ENCODE measurements at places on chromosomes 5 and 9.

DNA sequence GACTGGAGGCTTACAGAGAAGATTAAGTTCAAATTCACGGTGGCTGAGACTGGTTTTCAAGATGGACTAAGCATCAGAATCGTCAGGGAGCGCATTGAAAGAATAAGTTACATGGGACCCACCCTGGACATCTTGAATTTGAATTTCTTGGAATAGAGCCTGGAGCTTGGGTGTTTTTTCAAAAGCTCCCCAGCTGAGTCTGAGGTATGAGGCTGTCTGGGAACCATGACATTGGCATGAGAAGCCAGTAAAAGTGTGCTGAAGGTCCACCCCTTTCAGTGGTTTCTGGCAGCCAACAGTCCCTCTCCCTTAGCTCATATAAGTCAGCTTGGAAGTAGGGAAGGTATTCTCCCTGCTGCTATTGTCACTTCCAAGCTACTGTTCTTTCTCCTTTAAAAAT lies 97.8 kb downstream of the MAST4 start:
- DNase-seq = no peak

DNA sequence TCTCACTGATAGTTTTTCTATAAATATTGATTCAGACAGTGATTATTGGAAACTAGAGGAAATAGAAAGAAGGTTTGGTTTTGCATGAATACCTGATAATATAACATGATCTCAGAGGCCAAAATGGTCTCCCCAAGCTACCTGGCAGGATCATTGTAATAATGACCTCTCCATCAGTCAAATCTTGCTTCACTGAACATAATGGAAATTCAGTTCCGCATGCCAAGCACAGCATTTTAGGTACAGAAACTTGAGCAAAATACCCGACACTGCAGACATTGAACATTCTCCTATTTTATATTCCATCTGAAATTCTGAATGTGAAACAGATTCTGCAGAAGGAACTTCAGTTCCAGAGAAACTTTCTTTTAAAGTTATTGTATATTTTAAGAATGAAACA lies 9.1 kb upstream of the TBC1D2 start:
- DNase-seq = no peak

- peak; percentile 68 for DNase-seq
These were observed 15.0 kb downstream of the TENT4A start for GRCh38 chr5:6728011-6728794.

GRCh38 chr9:137031904-137032640 lies at the start of gene FUT7:
Gene FUT7 (minus strand): TSS chr9:137032088. CDS start chr9:137031991, 97 bp downstream.
- DNase-seq = no peak

GRCh38 chr5:111447822-111448221 lies 64.5 kb downstream of the STARD4 start:
- no peak for DNase-seq

- no peak for DNase-seq
These were observed 164.1 kb upstream of the ZNF618 start for GRCh38 chr9:113712053-113712452.

- no peak for DNase-seq
These were observed 1381.8 kb downstream of the EFNA5 start for GRCh38 chr5:106288979-106289378.

- DNase-seq = no peak
These were observed at the start of gene RIGI for GRCh38 chr9:32526041-32526706. Gene RIGI (minus strand): TSS chr9:32526196. CDS start chr9:32526166, 30 bp downstream.

DNA sequence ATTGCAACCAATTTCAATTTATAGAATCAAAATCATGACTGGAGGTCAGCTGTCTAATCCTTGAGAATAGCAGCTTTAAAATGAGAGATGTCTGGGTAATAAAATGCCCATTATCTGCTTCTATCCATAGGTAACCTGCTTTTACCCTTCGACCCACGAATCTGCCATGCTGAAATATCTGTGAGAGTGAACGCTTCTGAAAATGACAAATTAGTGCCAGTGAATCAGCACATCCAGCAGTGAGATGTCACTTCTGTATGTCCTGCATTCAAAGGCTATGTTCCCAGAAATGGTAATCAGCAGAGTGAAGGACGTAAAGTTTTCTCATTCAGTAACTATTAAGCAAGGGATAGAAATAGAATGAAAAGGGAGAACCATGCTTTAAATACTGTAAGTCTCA lies 532.4 kb upstream of the ITGA1 start:
- DNase-seq = no peak

- DNase-seq = no peak
These were observed 89.1 kb downstream of the NMUR2 start for GRCh38 chr5:152315942-152316341.

DNA sequence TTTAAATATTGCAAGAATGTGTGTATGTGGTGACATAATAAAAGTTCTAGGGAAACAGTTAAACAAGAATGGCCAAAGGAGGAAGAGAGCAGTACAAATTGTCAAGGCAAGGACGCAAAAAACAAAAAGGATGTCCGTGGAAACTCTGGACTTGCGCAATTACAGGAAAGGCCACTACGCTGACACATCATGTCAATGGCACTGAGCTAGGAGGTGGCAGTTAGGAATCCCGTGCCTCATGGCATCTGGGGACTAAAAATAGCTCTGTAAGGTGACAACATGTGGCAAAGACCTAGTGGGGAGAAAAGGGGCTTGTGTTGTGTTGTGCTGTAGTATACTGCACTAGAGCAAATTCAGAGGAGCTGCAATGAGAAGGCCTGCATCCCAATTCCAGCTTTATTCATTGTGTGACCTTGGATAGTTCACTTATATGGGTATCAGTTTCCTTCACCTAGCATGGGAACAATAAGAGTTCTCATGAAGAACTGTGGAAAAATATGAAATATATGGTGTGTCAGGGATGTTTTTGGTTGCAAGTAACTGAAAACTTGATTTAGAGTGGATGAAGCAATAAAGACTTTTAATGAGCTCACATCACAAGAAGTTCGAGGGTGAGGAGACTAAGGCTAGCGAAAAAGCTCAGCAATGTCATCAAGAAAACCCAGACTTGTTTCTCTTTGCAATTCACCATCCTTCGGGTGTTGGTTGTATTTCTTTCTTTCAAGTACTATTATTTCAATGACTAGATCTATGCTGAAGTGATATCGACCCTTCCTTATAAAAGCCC lies 124.1 kb upstream of the STC2 start:
- no peak for DNase-seq

GRCh38 chr5:59506285-59506877 lies 387.1 kb downstream of the PDE4D start:
- no peak for DNase-seq

DNA sequence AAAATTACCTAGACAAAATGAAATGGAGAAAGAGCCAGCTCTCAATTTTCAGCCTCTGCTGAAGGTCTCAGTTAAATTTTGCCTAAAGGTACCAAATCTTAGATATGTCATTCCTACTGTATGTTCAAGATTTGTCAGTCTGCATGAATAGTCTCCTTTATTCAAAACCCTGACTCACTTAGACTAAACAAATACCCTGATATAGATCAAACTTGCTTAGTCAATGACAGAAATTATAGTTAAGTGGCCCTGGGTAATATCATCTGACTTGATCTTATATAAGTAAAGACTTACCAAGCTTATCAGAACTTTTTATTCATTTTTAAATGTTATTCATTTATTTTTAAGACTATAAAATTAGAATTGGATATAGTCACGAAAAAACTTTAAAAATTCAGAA lies 12.2 kb downstream of the MEGF9 start:
- no peak for DNase-seq

GRCh38 chr5:7683753-7684152 lies 167.2 kb downstream of the CFAP90 start:
- no peak for DNase-seq

DNA sequence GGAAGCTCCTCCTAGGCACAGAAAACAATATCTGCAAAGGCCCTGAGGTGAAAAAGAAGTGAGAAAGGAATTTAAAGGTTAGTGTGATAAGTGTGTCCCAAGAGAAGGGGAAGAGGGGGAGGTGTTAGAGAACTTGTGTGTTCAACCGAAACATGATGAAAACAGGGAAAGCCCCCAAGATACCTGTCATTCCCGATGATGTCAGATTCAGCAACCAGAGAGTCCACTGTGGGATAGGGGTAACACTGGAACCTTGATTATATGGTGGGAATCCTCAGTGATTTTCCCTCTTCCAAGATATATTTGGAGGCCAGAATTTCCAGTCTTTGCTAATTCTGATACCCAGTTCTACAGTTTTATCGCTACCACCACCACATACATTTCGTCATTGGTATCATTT lies 15.5 kb upstream of the BNC2 start:
- DNase-seq = no peak

- DNase-seq = no peak
These were observed 40.8 kb downstream of the CTSL start for GRCh38 chr9:87766697-87767096.

GRCh38 chr9:113828221-113828620 lies 47.9 kb upstream of the ZNF618 start:
- DNase-seq = no peak

- DNase-seq = no peak
These were observed 34.4 kb downstream of the KCNT1 start for GRCh38 chr9:135736272-135736978.

GRCh38 chr5:157038568-157039187 lies 20.2 kb downstream of the HAVCR1 start:
- DNase-seq = no peak

GRCh38 chr9:974996-975739 lies 1.3 kb upstream of the DMRT3 start:
- DNase-seq = no peak

DNA sequence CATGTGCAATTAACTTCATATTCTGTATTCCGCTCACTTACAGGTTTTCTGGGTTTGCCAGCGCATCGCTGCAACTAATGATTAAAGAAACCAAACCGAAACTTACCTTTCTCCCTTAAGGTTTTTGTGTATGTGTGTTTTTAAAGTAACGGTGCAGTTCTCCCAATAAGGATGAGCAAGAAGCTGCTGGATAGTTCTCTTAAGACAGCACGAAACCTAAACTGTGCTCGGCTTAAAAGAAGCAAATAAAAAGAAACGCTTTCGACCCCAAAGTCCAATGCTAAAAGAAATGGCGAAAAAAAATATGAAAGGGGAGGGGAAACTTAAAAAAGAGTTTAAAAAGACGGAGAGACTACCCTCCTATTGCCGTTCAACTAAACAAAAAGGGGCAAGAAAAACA lies 340 bp downstream of the ELAVL2 start:
- no peak for DNase-seq

- DNase-seq = no peak
These were observed 9.7 kb downstream of the SEMA6A start for GRCh38 chr5:116564756-116565490.

DNA sequence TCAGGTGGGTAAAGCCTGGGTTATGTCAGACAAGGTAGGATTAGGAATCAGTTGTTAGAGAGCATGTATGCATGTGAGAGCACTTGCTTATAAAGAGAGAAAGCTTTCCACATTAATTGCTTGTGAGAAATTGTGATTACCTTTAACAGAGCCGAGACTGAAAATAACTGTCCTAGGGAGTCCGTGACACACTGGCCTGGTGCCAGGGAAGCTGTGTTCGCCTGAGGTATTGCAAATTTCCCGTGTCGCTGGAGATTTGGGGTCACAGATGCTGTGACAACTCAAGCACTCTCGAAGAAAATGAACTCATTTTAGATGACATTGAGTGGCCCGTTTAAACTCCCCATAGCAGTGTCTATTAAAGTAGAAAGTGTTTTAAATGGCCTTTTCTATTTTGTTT lies 9.6 kb downstream of the SLC1A1 start:
- no peak for DNase-seq

GRCh38 chr9:28136113-28136512 lies 562.8 kb upstream of the C9orf72 start:
- DNase-seq = no peak

DNA sequence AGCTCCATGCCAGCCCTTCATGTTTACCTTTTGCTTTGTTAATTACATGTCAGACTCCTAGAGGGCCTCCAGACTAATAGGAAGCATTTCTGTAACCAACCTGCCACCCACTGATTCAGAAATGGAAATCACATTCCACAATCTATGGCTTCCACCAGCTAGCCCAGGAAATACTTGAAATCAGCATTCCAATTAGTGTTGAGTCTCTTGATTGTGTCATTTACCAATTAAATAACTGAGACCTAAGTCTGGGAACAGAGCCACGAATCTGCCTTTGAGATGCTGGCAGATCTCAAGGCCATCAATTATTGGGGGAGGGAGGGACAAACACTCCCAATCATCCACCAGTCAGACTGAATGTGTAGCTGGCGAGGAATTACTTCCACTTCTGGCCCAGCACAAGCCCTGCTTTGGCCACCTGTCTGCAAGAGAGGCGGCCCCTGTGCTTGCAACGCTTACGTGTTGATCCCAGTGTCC lies 27.4 kb upstream of the SAP30L start:
- DNase-seq = no peak

DNA sequence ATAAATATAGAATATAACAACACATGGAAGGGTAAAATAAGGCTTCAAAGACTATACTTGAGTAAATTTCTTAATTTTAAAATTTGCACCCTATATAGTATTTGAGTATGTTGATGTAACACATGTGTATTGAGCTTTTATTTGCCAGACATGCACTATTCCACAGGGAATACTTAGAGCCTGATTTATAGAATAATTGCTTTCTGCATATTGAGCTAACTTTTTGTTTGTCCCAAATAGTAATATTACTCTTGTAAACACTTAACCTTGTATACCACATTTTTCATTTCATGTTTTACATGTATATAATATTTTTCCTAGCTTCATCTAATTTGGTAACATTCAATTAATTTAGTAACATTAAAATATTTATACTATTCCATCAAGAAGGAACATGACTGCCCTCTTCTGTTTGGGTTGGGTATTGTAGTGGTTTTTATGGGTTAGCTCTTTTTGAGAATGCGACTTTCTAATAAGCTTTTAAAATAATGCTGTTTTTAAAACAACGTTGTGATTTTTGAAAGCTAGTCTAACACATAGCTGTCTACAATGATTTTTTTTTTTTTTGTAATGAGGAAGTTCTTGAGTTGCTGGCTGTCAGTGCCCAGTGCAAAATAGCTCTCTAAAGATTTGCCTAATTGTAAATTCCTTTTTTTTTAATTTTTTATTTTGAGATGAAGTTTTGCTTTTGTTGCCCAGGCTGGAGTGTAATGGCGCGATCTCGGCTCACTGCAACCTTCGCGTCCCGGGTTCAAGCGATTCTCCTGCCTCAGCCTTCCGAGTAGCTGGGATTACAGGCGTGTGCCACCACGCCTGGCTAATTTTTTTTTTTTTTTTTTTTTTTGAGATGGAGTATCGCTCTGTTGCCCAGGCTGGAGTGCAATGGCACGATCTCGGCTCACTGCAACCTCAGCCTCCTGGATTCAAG lies 4.8 kb downstream of the SUB1 start:
- DNase-seq = no peak

DNA sequence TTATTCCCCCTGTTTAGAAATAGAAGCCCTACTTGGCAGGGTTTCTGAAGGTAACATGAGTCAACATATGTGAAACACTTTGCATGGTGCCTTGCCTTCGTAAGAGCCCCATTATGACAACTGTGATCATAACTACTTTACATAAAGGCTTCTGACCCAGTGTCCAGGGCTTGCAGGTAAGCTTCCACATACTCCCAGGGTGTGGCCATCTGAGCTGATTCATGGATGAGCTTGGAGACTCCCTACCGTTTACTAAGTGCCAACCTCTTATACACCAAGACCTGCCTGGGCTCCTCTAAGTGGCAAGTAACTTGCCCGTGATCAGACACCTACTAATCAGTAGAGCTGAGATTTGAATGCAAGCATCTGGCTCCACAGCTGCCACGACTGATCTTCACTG lies 62.8 kb upstream of the C5orf58 start:
- DNase-seq = no peak

GRCh38 chr5:14821100-14821845 lies 50.3 kb downstream of the ANKH start:
- DNase-seq = no peak

GRCh38 chr5:149283626-149284480 lies 12.2 kb downstream of the AFAP1L1 start:
- DNase-seq = no peak

- DNase-seq = no peak
These were observed 61.5 kb upstream of the RARS1 start for GRCh38 chr5:168424594-168425323.

All from GM18507 (cell line).